CD8-positive, alpha-beta T cell (primary cell): ENCODE measurements at places on chromosomes 7 and 10.

DNA sequence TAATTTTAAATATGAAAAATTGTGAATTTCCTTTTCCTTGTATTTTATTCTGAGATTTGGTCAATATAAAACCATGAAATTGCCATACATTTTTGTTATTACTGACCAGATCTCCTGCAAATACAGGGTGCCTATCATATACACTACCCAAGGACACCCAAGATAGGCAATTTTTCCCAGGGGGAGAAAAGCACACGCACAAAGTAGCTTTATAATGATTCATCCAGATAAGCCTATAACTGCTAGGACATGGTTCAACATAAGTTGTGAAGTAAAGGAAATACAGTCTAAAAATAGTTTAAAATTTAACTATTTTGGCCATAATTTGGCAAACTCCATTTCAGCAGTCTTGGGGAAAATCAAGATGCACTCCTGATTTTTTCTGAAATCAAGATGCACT, 4.8 kb downstream of the RUFY2 start:
- no peak for DNase-seq

- DNase-seq, result no peak
Observed at GRCh38 chr7:97016381-97017191, 8.0 kb downstream of the DLX5 start.

DNA sequence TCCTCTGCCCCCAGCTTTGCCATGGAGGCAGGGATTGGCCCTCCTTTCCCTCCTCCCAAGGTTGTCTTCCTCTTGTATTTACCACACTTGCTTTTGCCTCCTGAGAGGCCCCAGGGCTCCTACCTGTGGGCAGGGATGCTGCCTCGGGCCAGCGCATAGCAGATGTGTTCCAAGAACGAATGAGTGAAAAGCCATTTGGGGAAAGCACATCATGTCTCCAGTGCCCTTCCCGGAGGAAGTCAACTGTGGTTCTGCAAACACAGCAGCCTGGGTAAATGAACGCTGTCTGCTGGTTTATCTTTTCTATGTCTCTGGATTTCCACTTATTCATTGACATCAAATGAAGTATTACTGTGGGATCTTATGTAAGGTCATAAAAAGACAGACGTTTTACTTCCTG, 161.7 kb downstream of the FANK1 start:
- DNase-seq, result no peak

- no peak for DNase-seq
Observed at GRCh38 chr10:27820637-27821036, 75.0 kb upstream of the MKX start.

- no peak for DNase-seq
Observed at GRCh38 chr7:128115821-128116723, 84.8 kb upstream of the LRRC4 start.

- no peak for DNase-seq
Observed at GRCh38 chr7:112182749-112183148, 23.4 kb downstream of the DOCK4 start.

- no peak for DNase-seq
Observed at GRCh38 chr7:55469721-55470120, 102.6 kb downstream of the VOPP1 start.

DNA sequence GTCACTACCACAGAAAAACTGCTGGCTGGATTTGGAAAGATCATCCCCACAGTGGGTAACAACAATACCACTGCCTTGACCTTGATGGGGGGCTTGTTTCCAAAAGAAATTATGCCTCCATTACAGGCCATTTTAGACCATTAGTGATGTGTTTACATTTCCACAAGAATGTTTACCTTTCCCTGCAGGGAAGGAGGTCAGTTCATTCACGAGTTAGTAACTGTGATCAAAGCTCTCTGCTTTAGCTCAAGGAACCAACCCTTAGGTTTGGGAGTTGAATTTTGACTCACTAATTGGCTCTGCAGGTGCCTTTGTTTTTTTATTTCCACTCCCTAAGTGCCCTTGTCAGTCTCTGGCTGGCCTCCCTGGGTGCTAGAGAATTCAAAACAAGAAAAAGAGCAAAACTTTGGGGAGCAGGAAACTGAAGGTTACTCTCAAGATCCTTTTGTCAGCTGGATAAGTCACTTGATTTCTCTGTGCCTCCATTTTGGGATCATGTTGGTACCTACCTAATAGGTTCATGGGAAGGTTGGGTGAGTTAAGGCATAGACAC, 41.1 kb upstream of the NUPR2 start:
- DNase-seq, result no peak

GRCh38 chr7:12866207-12866606, 178.8 kb downstream of the ARL4A start:
- no peak for DNase-seq

GRCh38 chr10:59560161-59560560, 149.5 kb downstream of the SLC16A9 start:
- no peak for DNase-seq

- no peak for DNase-seq
Observed at GRCh38 chr7:875476-876076, 778 bp upstream of the GET4 start.

- no peak for DNase-seq
Observed at GRCh38 chr7:1901431-1902210, 231.5 kb downstream of the ELFN1 start.

DNA sequence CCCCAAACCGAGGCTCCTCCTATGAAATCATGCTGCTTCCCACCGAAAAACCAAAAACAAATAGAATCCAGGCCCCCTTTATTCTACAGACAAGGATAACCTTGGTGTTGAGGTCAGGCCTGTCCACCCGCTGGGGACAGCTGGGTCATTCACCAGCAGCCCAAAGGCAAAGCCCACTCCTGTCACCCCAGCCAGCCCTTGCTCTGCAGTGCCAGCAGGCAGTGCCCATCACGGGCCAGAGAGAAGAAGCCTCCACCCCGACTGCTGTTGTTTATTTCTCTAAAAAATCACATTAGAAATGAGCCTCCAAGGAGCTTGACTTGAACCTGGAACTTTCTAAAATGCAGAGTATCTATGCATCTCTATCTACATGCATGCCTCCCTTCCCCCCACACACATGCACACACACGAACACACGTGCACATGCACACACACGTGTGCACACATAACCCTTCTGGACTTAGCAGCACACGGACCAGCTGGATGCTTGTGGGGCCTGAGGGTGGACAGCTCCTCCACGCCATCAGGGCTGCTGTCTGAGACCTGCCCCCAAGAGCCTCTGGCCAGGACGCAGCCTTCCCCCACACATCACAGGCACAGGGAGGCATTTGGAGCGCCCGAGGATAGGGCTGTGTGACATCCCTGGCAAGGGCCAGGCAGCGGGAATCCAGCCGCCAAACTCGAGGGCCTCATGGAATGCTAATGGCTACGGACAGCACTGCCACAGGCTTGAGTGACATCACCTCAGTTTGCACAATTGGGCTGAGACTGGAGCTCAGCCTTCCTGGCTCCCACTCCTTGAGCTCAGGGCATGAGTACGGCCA, 22.8 kb downstream of the PRKAG2 start:
- no peak for DNase-seq

DNA sequence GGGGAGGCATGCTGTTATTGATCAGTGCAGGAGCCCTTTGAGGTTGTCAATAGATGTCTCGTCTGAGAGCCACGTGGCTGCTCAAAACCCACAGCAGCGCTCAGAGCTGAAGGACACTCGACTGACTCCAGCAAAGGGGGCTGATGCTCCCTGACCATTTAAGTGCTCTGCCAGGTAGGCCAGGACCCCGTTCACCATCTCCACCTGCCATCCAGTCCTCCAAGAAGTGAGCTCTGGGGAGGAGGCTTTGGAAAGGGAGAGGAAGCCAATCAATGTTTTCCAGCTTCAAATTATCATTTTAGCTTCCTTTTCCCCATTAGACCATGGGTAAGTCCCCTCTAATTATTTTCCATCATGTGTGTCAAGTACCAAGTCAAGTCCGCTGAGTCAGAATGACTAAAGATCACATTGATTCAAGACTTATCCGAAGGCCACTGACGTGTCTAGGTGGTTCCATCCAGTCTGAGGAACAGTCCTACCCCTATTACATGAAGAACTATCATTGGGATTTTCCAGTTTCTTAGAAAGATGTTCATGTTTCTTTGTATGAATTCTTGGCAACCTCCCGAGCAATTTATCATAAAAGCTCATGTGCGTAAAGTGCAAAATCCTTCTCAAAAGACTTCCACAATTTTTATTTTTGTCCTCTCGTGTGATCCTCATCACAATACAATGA, 302.6 kb upstream of the LYZL1 start:
- DNase-seq, result no peak

DNA sequence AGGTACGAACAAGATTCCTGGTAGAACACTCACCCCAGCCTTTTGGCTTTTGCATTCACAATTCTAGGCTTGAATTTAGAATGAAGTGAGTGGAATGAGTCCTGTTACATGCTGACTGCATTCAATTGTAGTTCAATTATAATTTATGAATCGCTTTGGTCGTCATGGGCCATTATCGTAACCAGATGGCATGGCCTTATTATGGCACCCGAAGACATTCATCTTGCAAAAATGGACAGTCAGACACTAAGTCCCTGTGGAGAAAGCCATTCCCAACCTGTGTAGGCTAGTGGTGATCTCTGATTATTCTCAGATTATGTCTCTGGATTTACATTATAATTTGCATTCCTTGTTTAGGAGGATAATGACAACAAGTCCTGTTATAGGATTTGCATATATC, 292.4 kb upstream of the NPSR1 start:
- DNase-seq, result no peak

DNA sequence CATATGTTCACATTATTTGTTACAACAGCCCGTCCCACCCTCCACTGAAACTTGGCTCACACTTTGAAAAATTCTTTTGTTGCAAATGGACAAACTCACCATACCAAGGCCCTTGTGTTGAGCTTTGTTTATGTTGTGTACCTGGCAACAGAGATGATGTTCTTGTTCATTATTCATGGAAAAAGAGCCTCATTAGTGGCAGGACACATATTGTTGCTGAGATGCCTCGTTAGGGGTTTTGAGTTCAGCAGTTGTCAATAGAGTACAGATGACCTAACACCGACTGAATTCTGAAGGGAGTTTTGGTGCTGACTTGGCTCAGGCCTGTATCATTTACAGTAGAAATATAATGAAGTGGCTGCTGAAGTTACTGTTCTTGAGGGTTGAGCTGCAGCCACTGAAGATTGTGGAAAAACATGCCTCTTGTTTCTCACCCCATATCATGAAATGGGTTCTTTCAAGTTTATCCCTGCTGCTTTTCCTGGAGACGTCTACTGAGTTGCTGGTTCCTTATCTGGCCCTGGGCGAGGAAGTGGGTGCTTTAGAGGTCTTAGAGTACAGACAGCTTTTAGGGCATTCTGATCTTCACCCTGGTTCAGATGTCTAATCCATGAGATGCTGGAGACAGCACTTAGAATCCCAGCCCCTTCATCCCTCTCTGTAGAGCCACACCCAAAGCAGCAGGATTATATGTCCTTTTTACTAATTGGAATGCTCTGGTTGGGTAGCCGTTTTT, 149.7 kb downstream of the WNT2 start:
- no peak for DNase-seq

DNA sequence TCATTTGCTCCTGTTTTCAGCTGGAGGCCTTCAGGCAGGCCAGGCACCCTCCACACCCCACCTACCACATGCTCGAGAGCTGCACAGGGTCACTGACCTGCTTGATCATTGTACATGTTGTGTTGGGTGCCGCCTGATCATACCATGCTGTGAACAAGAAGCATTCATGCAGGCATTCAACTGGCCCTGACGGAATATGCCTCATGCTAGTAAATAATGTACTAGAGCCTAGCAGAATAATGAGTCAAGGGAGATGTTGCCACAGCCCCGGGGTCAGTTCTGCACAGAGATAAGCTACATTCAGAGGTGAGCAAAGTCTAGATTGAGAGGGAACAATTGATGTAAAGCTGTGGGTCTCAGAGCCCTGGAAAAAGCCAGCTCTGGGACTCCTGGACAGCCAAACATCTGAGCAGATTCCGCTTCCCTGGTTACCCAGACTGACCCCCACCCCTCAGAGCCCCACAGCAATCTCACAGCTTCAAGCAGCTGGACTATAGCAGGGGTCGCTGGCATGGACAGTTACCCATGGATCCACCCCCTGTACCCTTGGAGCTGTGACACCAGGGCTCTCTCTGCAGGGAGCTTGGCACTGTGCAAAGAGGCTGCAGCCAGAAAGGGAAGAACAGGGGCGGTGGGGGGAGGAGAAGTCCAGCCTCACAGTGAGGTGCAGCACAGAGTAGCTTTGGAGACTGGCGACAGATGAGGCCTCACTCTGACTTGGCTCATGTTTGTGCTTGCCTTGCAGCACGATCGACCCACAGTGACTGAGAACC, 86.6 kb downstream of the FRMPD2 start:
- no peak for DNase-seq

DNA sequence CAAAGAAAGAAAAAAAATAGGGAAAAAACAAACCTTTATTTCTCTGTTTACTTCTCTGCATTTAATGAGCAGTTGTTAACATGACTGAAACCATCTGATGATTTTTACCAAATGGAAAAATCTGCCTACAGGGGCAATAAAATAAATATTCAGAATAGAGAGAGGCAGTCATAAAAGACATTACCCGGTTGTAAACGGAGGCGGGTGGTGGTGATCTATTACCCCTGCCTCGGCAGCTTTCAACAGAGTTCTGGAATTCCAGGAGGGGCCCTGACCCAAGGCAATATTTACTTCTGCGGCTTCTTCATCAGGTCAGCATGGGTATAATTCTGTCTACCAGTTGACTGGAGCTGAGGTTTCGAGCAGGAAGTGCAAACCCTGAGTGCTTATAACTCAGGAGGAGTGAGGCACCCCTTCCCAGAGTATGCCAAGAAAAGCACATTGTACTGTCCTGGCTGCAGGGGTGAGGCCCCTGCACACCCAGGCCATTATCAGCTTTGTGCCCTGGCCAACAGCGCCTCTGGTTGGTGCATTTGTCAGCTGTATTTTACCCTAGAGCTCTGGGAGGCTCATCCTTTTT, 8.2 kb upstream of the CXCL12 start:
- DNase-seq, result no peak

DNA sequence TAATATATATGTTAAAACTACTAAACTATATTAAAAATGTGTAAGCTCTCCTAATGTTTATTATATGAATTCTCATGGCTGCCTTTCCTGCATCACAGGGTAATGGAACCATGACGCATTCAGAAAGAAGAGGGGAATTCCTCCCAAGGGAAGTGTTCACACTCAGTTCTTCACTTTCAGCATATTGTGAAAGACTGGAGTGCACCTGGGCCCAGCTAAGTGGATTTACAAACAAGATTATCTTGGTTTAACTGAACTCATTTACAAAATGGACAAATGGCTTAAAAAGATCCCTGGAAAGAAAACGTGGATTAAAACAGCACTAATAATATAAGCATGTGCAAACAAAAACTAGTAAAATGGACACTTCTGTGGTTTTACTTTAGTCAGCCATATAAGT, 149.8 kb downstream of the DOCK4 start:
- no peak for DNase-seq
